ENCODE measurements at places on chromosomes 4 and X.

- peak; percentile 32 for DNase-seq
These were observed 708 bp downstream of the BCLAF3 start for GRCh38 chrX:19990151-19990555.

DNA sequence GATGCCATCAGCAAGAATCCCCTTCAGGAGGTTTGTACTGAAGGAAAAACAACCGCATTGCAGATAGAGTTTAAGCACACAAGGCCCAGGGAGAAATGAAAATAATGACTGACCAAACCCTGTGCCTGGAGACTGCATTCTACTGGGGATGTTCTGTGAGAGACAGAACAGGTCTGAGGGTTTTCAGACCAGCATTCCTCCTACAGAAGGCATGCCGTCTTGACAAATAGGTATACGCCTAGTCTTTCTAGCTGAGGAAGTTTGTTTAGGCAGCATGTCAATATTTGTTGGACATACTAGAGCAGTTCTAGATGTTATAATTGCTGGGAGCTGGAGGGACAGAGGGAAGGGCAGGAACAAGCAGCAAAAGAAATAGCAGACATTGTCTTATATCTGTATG lies 68.4 kb upstream of the SCOC start:
- peak; percentile 66 for DNase-seq

- DNase-seq, result no peak
These were observed 2.6 kb downstream of the AMER1 start for GRCh38 chrX:64202808-64203325.

DNA sequence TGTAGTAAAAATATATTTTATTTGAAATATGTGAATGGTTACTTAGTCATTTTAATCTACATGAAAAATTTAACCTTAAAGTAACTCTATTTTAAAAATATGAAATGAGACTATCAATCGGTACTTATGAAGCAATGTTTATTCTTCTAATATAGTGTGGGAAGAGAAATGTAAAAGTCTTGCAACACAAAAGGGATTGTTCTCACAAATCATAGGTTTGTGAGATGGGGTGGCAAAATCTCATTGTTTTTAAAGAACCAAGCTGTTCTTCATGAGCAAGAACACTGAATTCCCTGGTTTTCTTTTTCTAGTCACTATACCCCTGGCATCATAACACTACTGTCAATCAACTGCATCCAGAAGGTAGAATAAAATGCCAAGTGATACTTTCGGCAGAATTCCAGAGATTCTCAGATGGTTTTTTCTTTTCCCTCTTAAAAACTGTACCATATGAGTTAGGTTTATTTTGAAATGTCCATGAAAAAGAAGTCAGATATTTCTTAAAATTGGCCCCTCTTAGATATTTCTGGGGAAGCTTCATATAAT lies 52.2 kb downstream of the SNCA start:
- DNase-seq, result no peak

DNA sequence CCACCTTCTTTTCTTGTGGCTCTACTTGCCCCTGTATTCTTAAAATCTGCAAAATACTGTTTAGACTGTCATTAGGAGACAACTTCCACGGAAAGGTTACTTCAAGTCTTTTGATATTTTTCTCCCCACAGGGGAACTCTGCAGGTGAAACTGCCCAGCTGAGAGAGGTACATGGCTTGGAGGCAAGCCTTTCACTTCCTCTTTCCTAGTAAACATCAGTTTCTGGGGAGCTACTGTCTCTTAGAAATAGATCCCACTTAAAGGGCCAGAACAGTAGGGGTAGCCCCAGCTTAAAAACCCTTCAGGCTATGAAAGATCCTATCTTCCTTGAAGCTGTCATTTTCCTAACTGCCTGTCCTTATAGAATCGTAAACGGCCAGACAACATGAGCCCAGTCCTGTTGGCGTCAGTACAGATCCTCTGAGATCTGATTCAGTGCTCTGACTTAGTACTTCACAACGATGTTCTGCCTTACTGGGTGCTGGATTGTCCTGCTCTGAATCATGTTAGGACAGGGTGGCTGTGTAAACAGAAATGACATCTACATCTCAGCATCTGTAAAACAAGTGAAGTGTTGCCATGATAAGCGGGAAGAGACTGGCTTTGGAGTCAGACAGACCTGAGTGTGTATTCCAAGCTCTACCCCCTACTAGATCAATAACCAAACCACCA lies 102.1 kb downstream of the ITIH6 start:
- peak; percentile 0 for DNase-seq

DNA sequence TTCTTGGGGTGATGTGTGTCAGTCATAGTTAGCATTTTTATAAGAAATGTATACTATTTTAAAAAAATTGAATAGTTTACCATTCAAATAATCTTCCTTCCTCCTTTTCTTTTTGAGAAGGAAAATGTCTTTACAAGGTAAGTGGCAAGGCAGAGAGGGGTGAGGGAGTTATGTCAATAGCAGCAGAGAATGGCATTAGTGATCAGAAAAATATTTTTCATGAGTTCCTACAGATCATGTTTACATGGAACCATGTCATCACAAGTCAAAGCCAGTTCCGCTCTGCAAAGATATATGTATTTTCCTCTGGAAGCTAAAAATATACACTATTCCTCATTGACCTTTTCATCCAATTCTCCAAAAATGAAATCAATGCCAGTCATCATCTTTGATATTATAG lies 67.3 kb downstream of the PTPN13 start:
- DNase-seq, result no peak

DNA sequence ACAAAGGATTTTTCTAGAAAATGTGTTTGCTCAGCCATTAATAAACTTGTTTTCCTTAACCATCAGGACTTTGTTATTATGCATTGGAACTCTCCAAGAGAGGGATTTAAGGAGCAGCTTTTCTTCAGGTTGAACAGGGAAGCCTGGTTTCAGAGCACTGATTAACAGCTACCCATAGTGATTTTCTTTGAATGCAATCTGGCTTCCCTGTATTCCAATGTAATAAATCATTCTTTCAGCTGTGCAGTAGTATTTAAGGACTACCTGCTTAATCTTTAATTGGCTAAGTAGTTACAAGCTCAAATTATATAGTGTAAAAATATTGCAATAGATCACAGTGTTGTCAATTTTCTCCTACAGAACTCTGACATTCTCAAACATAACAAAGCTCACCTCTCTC lies 77.5 kb downstream of the TMEM156 start:
- DNase-seq, result no peak

- DNase-seq, result no peak
These were observed 23.5 kb upstream of the LRBA start for GRCh38 chr4:151038452-151039157.

- peak; percentile 37 for DNase-seq
These were observed 226.9 kb downstream of the FSTL5 start for GRCh38 chr4:161936625-161937550.

- DNase-seq, result peak; percentile 20
These were observed 347.5 kb downstream of the NKX6-1 start for GRCh38 chr4:84151574-84151973.

DNA sequence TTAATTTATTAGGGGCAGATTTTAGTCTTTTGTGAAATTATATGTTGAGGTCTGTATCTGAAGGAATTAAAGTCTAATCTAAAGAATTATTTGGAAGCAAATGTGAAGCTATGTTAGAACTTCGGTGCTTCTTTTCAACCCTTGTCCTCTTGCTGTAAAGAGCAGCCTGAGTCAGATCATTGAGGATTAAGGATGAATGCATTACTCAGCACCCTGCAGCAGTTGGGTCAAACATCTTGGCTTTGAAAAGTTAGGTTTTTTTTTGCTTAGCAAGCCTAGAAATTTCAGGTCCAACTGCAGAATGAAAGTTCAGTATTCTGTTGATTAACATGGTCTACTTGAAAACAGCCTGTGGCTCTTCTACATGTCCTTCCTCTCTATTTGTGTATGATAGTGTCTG lies 57.6 kb downstream of the SLC4A4 start:
- DNase-seq, result no peak

- DNase-seq, result no peak
These were observed 195.2 kb upstream of the SLC7A11 start for GRCh38 chr4:138437263-138437851.

GRCh38 chr4:5489260-5489659 lies 219.1 kb downstream of the EVC2 start:
- DNase-seq, result no peak

DNA sequence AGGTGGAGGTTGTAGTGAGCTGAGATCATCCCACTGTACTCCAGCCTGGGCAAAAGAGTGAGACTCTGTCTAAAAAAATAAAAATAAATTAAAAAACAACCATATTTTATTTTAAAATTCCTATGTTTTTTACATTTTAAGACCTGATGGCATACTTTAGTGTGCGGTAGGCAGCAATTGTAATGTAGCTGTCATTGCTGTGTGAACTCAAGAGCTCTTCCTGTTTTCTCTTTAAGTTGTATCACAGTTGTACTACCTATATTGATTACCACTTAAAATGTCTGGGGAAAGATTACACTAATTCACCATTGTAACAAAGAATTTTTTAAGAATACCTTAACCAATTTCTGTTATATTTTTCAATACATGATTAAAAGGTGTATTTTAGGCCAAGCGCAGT lies 27.3 kb downstream of the ABCE1 start:
- no peak for DNase-seq

GRCh38 chrX:133676344-133677122 lies 261.2 kb upstream of the GPC4 start:
- DNase-seq, result peak; percentile 47

DNA sequence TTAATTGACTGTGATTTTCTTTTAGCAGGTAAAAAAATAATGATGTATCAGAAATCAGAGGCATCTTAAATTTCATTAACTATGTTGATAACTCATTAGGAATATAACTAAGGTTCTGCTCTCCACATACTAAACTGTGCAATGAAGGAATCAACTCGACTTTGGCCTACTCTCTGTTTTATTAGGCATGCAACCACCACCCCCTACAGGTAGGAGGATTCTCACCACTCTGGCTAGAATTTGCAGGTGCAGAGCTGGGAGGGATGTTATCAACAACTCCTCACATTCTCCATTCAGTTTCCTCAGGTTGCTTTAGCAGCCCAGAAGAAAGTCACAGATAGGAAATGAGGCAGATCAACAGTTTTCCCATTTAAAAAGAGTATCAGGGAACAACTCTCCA lies 160.1 kb downstream of the COX18 start:
- DNase-seq, result no peak

DNA sequence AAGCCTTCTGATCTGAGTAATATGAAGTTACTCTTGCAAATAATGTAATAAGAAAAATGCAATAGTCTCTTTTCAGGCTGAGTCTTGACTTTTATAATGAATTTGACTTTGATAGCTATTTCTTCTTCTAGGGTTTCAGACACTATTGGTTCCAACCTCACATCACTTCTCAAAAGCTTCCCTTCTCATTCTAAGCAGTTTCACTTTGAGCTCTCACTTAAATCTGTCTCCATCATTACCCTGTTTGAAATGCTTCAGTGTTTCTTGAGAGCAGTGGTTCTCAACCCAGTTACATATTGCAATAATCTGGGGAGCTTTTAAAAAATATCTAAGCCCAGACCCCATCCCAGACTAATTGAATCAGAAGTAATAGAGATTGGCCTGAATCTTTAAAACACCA lies 40.5 kb upstream of the BMP2K start:
- no peak for DNase-seq

GRCh38 chr4:86919561-86920223 lies 15.1 kb upstream of the AFF1 start:
- no peak for DNase-seq

All from NCI-H69 (cell line).